ENCODE measurements at places on chromosomes 11 and 22.
A peak's percentile ranks its signal among the peaks of the same experiment; 100 is the strongest.

DNA sequence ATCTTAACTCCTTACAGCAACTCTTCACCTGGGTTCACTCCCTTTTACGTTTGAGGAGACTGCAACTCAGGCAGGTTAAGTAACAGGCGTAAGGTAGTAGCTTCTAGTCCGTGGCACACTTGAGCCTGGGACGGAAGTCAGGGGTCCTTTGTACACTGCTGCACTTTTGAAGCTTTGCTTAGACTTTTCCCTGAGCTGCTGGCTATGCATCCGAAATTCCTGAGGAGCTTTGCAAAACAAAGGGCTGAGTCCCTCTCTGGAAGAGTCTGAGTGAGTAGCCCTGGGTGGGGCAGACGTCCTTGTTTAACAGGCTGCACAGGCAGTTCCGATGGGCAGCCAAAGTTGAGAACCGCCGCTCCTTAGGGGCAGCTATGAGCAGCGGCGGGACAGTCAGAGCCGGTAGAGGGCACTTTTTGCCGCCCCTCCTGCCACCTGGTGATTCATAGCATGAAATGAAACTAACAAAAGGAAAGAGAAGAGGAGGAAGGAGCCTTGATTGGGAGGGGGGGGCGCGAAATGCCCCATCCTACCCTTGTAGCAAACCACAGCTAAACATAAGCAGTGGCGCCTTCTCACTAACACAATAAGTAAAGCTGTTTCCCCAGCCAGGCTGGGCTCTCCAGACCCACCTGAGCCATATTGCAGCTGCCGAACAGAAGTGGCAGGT is 1.4 kb downstream of the TMEM109 start:
- DNase-seq: no peak

DNA sequence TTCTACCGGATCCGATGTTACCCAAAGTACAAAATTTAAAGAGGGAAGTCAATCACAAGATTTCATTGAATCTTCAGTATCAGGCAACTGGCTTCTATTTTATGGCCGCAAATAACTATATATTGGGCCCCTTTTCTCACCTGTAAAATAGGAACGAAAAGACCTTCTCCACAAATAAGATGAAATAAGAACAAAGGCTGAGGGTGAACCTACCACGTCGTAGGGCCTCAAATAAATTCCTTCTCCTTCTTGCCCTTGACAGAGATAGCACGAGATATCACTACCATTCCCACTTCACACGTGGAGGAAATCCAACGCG is 794 bp upstream of the EMSY start:
- DNase-seq: no peak

DNA sequence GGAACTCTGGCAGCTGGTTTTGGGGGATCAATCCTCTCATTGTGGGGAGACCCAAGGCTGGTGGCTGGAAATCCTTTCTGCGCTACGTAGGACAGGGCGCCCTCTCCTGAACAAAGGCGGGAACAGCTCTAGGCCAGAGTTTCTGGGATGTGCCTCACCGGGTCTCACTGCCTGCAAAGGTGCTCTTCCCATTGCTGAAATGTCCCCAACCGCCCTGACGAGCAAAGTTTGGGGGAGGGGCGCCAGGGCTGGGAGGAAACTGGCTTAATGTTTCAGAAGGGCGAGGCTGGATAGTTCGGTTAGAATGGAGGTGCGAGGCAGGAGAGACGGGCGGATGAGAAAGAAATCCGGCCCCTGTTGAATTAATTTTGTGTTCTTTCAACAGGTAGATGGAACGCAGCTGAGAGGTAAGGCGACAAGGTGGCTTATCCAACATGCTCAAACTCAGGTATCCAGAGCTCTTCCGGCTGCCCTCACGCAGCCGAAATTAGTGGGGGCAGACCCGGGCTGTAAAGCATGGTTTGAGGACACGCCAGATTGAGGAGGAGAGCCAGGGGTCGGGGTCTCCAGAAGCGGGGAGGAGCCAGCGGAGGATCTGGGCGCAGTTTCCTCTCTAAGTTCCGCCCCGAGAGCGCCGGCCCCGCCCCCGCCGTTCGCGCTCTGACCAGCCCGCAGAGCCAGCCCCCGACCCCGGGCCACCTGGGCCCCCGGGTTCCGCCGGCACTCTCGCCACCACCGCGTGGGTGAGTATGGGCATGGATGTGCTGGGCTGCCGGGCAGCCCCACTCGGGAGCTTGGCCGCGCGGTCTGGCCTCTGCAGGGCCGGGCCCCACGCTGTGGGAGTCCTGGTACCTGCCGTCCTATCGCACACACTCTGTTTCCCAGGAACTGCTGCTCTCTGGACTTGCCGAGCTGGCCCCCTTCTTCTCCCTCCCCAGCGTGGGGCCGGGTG is at the start of gene PGAP2:
TSS of gene PGAP2 (plus strand) at position 652 of the 952 bp plus-strand sequence. CDS start 2,700 bp downstream, outside the sequence.
- DNase-seq: peak; percentile 38

DNA sequence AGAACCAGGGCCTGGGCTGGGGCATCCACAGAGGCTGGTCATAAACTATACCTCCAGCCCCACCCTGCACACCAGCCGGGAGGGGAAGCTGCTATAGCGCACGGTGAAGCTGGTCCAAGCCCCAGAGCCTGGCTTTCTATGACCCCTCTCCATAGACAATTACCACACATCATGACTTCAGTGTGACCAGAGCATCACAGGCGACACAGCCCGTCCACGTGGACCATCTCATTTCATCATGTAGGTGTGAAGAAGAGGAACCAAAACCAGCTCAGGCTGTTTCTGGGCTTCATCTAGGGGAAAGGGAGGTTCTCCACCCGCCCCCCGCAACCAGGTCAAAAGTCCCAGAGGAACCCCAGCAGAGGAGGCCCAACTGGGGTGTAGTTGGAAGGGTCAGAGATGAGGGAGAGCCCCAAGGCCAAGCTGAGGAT is 3.0 kb downstream of the CXCR5 start:
- no peak for DNase-seq

DNA sequence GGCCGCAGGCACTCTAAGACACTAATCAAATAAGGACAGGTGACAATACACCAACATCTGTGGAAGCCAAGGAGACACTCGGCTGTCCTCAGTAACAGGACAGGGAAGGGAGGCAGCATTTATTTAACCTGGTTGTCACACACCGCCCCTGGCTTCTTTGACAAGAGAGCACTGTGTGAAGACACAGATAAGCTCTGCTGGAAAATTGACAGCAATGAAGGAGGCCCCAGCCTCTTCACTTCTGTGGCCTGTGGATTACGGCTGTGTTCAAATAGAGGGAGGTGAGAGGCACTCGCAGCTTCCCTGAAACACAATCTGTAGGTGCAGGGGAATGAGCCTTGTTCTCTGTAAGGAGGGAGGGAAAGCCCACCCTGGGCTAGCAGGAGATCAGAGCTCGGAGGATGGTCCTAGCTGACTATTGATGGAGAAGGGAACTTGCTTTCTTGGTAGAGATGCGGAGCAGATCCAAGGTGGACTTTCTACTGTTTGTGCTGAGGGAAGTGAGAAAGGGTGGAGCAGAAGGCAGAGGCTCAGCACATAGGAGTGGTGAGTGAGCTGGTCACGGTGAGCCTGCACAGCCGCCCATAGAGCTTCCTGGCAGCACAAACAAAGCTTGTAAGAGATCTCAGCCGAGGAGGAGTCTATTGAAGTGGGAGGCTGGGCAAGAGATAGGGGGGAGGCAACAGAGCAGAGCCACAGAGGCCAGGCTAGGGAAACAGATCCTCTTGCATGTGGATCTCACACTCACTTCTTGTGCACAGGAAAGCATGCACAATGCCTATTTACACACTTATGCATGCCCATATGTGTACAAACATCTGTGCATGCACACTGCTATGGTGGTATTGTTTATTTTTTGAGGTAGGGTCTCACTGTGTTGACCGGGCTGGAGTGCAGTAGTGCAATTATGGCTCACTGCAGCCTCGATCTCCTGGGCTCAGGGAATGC is 114.6 kb upstream of the THY1 start:
- no peak for DNase-seq

DNA sequence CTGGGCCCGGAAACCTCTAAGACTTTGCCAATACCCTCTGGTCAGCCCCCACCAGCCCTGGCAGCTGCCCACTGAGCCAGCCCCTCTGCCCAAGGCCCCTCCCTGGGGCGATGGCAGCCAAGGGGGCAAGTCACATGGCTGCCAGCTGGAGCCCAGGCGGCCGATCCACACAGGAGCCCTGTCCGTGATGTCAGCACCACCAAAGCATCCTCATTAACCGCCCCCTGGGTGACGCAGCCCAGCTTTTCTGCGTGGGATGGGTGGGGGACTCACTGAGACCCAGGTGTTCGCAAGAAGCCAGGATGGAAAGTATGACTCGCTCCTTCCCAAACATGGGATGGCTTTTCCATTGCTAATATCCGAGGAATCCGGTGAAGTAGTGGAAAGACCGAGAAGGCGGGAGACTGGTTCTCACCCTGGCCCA is 46.6 kb upstream of the WNT7B start:
- no peak for DNase-seq

DNA sequence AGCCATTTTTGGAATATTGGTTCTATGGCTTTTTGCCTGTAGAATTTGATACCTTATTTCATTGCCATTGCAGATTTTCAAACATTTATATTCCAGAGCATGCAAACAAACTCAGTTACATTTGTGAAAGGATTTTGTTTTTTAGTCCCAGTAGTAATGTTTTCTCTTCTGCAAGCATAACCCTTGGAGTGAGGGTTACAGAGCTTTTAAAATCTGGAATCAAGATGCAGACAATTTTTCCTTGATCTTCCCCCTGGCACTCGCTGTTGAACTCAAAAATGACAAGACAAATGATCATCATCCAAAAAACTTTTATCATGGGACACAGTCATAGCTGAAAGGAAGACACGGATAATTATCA is 20.8 kb downstream of the BBOX1 start:
- no peak for DNase-seq

DNA sequence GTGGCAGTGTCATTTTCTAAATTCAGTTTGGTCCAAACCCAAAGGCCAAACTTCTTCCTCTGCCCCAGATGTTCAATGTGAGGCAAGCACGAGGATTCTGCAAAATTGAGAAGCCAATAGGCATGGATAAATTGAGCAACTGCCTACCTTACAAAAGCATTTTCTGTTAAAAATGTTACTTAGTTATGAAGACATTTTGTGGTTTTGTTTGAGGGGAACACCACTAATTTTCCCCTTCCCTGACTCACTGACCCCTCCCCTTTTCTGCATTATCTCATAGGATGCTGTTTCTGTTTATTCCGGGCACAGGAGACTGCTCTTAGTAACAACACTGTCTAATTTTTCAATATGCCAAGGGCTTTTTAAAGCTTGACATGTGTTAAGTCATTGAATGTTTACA is 462.8 kb downstream of the INSC start:
- DNase-seq: no peak

DNA sequence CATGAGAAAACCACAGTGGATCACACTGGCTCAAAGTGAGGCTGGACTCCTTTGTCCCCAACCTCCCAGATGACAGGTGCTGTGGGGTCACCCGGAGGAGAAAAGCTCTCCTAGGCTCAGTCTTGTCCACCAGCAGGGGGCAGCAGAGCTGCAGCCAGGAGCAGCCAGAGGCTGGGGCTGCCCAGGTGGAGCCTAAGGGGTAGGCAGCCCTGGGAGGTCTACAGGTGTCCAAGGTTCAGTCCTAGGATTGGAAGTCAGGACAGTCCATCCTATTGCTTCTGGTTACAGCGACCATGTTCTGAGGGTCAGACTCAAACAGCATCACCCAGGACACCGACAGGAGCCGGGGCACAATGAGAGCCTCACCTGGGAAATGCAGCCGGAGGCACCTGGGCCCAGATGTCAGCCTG is 77.6 kb upstream of the IGLL5 start:
- no peak for DNase-seq

GRCh38 chr11:57598831-57599155 is 1.3 kb downstream of the SERPING1 start:
- no peak for DNase-seq

- no peak for DNase-seq
Measured at GRCh38 chr11:2305788-2306451, 4.1 kb downstream of the TSPAN32 start.

Data from substantia nigra (tissue), 51 donors.